ENCODE measurements at places on chromosomes 1 and 21. TPM values are rescaled to one million over a fixed set of nuclear protein-coding genes. Genes with fewer than 3 reads are reported as not detected.

- DNase-seq, result no peak
Measured at GRCh38 chr1:212247988-212248387, 37.2 kb upstream of the PPP2R5A start.

- DNase-seq, result no peak
Measured at GRCh38 chr1:5424802-5425703, 567.2 kb downstream of the NPHP4 start.

The HEYL gene
- total RNA-seq, result 0.14 TPM

DNA sequence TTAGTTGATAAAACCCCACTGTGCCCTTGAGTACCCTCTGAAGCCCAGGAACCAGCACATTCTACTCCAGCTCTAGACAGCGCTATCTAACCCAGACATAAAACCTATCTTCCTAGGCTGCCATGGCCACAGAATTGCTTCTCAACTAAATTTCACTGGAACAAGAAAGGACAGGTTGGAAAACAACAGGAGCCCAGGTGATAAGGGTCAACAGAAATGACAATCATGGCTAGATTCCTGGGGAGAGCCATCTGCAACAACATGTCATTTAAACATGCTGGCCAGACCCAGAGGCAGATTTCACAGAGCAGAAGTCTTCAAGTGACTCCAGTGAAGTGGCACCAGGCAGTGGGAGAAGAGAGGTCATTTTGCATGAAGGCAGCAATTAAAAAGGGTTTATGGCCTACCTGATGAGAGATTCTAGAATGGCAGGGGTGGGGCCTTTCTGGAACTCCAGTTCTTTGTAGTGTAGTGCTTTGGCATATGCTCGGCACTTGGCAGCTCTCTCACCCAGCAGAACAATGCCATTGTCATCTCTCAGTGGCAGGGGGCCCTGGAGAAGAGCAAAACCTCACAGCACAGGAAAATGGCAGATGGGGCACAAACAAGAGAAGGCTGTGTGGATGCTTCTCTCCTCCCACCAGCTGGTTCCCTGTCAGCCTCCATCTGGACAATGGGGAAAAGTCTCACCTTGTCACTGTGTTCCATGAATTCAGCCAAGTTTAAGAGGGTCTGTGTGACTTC, 9.9 kb downstream of the ANGPTL7 start:
- DNase-seq, result no peak

DNA sequence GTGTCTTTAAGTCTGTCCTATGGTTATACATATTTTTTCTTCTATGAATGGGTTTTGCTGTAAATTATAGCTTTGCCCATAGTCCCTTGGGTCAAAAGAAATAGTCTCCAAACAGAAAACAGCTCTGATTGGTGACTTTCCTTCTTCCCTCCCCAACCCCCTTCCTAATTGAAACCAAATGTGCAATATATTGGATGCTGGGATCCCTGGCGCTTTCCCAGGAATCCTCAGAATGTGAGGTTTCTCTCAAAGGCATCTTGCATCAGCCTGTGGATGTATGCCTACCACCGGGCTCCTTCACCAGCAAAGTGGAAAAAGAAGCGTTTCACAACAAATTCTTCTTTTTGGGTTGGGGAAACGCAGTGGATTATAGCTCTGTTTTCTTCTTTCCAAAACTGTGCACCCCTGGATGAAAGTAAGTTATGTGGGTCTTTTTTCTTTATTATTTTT, at the start of gene DDR2:
TSS of gene DDR2 (plus strand) at position 248 of the 450 bp plus-strand sequence. CDS start 86,600 bp downstream, outside the sequence.
- peak; percentile 40 for DNase-seq

The CFAP141 gene
- total RNA-seq, result not detected

The PRDM16 gene
- total RNA-seq, result not detected

DNA sequence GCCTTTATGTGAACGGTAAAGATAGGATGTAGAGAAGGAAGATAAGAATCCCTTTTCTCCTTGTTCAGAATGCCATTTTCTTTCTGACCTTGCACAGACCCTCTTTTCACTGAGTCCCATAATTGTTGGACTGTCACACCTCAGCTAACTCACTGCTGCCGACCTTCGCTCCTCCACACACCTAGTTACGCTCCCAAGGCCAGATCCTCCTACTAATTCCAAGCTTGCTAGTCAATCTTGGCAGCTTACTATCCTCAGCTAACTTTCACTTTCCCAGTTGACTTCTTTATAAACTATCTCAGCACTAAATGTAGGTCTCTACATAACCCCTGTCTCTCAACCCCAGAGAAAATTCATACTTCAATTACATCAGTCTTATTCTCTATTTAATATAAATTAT, 471.8 kb upstream of the PRMT6 start:
- no peak for DNase-seq

DNA sequence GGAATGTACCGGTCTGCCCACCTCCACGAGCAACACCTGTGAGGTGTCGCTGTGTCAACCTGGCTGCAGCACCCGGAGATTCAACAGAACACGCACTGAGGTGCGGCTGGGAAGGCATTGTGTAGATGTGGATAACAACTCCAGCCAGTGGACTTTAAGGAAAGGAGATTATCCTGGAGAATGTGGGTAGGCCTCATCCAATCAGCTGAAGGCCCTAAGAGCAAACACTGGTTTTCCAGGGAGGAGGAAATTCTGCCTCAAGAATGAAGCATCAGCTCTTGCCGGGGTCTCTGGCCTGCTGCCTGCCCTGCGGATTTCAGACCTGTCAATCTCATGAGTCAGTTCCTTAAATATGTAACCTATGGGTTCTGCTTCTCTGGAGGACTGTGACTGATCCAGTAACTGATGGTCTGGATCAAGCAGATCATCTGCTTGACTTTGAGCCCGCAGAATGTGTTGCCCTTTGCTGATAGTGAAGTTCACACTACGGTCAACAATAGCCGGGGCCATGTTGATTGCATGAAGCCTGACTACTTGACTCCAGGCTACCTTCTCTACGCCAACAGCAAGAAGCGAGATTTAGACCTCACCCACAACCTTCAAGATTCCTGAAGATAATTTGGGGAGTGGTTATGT, 15.9 kb upstream of the PRDM15 start:
- peak; percentile 84 for DNase-seq

The RGL1 gene
- 29.3 TPM for total RNA-seq

The TMEM52 gene
- not detected for total RNA-seq

The C1QA gene
- not detected for total RNA-seq

- DNase-seq, result peak; percentile 40
Measured at GRCh38 chr1:116374353-116375147, 1.5 kb downstream of the ATP1A1 start.

- DNase-seq, result no peak
Measured at GRCh38 chr1:30721812-30722537, 1.4 kb downstream of the MATN1 start.

- DNase-seq, result peak; percentile 88
Measured at GRCh38 chr1:8671306-8671917, 146.0 kb downstream of the RERE start.

The CLIC6 gene
- not detected for total RNA-seq

The PRRX1 gene
- total RNA-seq, result 0.17 TPM

The CCDC27 gene
- total RNA-seq, result not detected

DNA sequence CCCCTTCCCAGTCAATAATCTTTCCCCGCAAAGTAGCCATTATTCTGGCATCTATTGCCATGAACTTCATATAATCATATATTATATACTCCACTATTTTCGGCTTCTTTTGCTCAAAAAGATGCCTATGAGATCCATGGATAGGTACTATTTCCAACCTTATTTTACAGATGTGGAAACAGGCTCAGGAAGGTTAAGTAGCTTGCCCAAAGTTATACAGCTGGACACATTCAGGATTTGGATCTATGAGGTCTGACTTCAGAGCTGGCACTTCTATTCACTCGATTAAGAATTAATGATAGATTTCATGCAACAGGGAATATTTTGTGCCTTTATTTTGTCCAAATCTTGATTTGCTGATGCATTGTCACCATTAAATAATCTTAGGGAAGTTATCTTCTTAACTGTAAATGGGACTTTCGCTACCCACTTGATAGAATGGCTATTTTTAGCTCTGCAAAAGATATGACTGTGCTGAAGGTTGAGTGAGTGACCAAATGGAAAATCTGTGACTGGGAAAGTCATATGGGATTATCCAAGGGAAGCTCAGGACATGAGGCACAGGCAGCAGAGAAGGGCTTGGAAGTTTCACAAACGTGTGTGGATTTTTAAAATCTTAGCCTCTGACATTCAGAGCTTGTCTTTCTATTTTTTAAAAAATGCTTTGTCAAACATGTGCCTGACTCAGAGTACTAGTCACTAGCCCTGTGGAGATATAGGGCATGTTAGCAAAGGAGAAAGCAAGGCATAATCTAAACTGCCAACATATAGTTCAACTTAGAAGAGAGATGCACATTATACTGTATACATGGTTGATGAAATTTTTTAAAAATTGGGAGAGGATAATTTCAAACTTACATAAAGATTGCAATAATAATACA, 36.5 kb downstream of the GIPC2 start:
- peak; percentile 37 for DNase-seq

The DNAI4 gene
- 3.7 TPM for total RNA-seq

The TMEM82 gene
- not detected for total RNA-seq

DNA sequence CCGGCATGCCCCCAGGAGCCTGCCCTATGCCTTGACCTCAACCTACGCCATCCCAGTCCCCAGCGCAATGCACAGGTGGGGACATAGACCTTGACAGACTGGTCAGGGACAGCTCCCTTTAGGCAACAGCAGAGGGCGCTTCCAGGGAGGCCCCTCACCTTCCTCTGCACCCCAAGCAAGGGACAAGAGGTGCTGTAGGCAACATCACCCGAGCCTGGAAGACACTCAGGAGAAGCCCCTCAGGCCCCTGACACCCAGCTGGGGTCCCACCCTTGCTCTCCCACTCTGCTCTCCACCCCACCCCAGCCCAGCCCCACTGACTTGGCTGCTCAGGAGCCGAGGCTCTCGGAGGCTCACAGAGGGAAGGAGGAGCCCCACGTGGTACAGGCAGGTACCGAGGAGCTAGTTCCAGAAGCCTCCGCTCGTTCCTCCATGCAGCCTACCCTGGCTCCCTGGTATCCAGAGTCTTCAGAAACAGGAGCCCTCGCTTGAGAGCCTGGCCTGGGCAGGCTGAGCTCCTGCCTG, 2.4 kb upstream of the WNT3A start:
- DNase-seq, result peak; percentile 43

The KRTAP19-3 gene
- total RNA-seq, result not detected

The S100A12 gene
- total RNA-seq, result not detected

DNA sequence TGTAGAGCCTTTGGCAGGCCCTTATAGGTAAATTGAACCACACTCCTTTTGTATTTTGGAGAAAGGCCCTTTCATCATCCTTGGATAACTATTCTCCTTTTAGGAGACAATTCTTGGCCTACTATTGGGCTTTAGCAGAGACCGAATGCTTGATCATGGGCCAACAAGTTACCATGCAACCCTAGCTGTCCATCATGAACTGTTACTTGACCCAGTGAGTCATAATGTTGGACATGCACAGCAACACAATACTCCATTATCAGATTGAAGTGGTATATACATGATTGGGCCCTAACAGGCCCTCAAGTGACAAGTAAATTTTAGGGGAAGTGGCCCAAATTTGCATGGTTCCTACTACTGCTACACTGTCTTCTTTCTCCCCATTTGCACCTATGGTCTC, 84.4 kb downstream of the CATSPERE start:
- peak; percentile 2 for DNase-seq

Measured in dermis blood vessel endothelial cell (primary cell).